Foreskin keratinocyte (primary cell): ENCODE measurements at places on chromosomes 5 and 9. TPM values are rescaled to one million over a fixed set of nuclear protein-coding genes. Genes with fewer than 3 reads are reported as not detected.

GRCh38 chr5:122967625-122968024, 68.9 kb downstream of the PPIC start:
- no peak for DNase-seq

DNA sequence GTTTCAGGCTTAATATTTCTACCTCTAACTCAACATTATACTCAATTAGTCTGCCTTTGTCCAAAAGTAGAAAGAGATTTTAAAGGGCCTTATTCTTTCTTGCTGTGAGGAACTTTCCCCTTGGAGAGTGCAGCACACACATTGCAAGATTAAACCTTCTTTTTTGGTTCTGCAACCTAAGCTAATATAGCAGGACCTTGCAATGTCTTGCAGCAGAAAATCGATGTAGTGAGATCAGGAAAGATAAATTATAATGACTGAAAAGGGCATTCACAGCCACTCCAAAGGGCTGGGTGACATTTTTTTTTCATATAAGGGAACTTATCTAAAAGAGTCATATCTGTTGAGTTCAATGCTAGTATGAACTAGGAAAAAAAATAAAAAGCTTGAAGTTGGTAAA, 422.7 kb upstream of the ADAMTS16 start:
- DNase-seq: no peak

GRCh38 chr5:93578813-93579691, 2.0 kb downstream of the NR2F1-AS1 start:
- DNase-seq: no peak

GRCh38 chr5:10702911-10703491, 58.0 kb downstream of the DAP start:
- DNase-seq: peak; percentile 98

- no peak for DNase-seq
These were observed 12.3 kb upstream of the SUSD1 start for GRCh38 chr9:112187404-112187803.

- DNase-seq: no peak
These were observed 28.3 kb upstream of the SPRY4 start for GRCh38 chr5:142353071-142353472.

GRCh38 chr5:50751064-50751657, 84.7 kb downstream of the PARP8 start:
- DNase-seq: no peak

- DNase-seq: no peak
These were observed 139.1 kb downstream of the PLPPR1 start for GRCh38 chr9:101167490-101168134.

DNA sequence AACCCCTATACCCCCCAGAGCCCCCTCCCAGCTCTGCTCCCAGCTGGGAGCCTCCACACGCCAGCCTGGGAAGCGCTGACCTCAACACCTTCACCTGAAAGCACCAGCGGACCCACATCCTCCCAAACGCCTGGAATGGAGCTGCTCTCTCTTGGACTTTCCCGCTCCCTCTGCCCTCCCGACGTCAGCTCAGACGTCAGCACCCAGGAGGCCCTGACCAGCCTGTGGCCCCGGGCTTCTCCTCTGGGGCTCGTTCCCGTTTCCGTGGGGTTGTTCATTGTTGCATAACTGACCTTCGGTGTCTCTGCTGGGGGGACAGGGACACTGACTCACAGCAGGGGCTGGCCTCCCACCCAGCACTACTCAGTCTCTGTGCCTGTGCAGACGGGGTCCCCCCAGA, 35.0 kb upstream of the SLC6A3 start:
- no peak for DNase-seq

- DNase-seq: no peak
These were observed 326.9 kb downstream of the ZNF608 start for GRCh38 chr5:124419531-124419930.

GRCh38 chr9:118059484-118060278, 355.5 kb downstream of the TLR4 start:
- DNase-seq: no peak

DNA sequence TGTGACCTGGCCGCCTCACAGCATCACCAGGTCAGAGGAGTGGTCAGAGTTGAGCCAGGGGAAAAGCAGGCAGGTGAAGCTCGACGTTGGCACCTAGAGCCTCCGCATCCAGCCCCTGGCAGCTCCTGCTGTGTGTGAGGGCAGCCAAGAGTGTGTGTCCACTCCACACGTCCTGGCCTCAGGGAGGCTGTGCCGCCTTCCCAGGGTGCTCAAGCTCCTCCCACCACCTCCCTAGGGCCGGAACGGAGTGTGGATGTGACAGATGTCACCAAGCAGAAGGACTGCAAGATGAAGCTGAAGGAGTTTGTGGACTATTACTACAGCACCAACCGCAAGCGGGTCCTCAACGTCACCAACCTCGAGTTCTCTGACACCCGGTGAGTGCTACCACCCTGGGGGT, 72.5 kb downstream of the PHF2 start:
- no peak for DNase-seq

DNA sequence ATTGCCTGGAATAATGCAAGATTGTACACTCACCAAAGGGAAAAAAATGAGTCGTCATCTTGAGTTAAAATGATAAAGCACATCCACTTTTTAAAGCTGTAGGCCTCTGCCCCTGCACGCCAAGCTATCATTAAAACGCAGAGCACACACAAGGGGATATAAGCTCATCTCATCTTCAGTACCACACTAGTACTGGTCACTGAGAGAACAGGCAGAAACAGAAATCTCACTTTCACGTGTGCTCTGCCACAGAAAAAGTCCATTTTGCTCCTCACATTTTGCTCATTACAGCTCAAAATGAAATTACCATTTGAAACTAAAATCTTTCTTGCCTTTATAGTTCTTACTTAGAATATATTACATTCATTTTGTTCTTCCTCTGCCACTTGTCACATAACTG, 99.2 kb upstream of the SLC30A5 start:
- DNase-seq: no peak

- no peak for DNase-seq
These were observed 34.4 kb downstream of the KIF2A start for GRCh38 chr5:62340392-62340791.

GRCh38 chr9:69571032-69571431, 101.1 kb downstream of the APBA1 start:
- no peak for DNase-seq

DNA sequence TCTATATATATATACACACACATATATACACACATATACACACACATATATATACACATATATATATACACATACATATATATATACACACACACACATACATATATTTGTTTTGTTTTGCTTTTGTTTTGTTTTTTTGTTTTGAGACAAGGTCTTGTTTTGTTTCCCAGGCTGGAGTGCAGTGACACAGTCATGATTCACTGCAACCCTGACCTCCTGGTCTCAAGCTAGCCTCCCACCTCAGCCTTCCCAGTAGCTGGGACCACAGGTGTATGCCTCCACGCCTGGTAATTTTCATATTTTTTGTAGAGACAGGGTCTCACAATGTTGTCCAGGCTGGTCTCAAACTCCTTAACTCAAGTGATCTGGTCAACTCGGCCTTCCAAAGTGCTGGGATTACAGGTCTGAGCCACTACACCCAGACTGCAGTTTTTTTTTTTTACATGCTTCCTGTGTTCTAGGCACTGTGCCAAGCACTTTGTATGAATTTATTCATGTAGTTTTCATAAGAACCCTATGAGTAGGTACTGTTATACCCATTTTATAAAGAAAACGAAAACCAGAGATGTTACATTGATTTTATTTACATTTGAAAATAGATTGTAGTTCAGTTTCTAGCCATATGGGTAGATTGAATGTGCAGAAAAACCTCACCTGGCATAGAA, 120.7 kb downstream of the PBX3 start:
- DNase-seq: no peak

- DNase-seq: no peak
These were observed 17.6 kb upstream of the HAVCR1 start for GRCh38 chr5:157076558-157076957.

- DNase-seq: peak; percentile 21
These were observed 2.0 kb downstream of the BRD3 start for GRCh38 chr9:134065612-134066419.

DNA sequence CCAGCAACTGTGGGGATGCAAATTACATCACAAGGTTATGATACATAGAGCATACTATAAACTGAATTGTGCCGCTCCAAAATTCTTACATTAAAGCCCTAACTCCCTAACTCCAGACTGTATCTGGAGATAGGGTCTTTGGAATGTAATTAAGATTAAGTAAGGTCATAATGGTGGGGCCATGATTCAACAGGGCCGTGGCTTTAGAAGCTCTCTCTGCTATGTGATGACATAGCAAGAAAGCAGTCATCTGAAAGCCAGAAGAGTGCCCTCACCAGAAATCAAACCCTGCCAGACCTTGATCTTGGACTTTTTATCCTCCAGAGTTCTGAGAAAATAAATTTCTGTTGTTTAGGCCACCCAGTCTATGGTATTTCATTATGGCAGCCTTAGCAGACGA, 123.9 kb downstream of the FBXL17 start:
- no peak for DNase-seq

- DNase-seq: no peak
These were observed 169.0 kb downstream of the DOCK2 start for GRCh38 chr5:169805937-169806700.

GRCh38 chr5:1668141-1668721, 131.4 kb downstream of the MRPL36 start:
- no peak for DNase-seq

- DNase-seq: no peak
These were observed 101.7 kb downstream of the RANBP17 start for GRCh38 chr5:170963521-170963920.

GRCh38 chr9:106075960-106076327, 381.6 kb downstream of the TMEM38B start:
- DNase-seq: peak; percentile 97

GRCh38 chr5:146368137-146368536, 29.5 kb downstream of the POU4F3 start:
- peak; percentile 7 for DNase-seq

DNA sequence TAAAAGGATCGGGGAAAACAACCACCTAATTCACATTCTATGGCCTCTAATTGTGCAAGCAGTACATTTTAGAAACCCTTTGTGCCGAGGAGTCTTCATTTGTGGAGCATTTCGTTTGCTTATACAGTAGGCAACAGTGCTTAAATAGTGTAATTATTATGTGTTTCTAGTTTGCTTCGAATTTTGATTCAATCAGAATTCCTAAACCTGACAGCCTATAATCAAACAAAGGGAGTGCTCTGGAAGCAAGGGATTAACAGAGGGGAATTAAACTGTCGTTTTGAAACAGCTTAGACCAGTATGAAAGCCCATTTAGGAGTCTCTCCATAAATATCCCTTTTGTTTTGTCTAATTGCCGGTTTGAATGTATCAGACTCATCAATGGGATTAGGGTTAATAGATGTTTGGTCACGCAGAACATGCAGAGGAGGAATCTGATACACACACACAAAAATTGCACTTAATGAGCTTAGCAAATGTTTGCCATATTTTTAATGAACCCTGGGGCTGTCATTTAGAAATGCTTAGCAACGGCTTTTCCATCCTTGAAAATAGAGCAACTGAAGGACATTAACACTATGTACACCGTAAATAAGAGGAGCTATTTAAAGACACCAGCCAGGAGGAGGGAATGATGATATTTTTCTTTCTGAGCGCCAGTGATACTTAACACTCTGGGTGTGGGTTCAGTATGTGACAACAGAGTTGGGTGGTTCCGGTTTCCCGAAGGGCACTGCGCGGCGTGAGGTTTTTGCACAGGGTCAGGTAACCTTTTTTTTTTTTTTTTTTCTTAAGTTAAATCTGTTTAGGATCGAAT, 404.7 kb downstream of the TLE4 start:
- no peak for DNase-seq

DNA sequence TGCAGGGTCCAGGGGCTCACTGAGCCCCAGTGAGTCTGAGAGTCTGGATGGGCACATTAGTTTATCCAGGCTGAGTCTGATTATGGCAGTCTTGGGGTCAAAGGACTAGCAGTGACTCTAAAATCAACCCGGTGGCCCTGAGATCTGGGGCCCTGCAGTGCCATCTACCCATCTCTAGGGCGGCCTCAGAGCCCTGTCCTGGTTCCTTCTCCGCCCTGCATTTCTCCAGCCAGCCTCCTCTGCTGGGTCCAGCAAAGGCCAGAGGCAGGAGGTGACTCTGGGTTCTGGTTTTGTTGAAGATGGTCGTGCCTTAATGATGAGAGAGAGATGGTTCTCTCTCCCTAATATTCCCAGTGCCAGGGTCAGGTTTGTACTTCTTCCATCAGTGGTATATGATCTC, 15.0 kb downstream of the DCANP1 start:
- DNase-seq: no peak

- no peak for DNase-seq
These were observed 8.2 kb downstream of the TENT4A start for GRCh38 chr5:6721442-6721841.

DNA sequence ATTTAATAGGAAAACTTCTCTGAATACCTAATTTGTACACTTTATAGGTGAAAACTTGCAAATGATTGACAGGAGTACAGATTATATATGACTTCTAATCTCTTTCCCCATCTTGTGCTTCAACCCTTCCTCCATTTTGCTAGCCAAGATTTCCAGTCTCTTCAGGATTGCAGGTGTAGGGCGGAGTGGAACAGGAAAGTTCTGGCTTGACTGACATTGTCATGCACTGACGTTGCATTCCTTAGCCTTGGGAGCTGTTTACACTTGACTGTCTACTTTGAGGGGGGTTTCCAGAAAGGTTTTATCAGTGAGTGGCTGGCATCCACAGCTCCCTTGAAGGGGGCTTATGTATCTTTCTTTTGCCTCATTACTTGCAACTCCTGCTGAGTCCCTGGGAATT, 34.1 kb upstream of the GRIA1 start:
- peak; percentile 48 for DNase-seq

DNA sequence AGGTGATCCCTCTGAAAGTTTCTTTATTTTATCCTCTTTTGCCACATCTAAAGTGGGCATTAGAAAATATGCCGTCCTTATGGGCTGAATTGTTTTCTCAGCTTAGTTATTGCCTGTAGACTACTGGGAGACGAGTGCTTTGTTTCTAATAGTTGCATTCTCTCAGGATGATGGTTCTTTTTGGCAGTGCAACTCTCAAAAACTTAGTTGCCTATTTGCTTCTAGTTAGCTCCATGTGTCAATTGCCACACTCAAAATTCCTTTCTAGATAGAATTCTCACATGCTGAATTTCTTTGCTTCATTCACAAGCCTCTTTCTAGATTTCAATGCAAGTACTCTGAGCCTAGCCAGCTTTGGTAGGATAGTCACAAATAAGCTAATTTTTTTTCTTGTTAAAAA, 155.5 kb downstream of the FGF10 start:
- DNase-seq: no peak

DNA sequence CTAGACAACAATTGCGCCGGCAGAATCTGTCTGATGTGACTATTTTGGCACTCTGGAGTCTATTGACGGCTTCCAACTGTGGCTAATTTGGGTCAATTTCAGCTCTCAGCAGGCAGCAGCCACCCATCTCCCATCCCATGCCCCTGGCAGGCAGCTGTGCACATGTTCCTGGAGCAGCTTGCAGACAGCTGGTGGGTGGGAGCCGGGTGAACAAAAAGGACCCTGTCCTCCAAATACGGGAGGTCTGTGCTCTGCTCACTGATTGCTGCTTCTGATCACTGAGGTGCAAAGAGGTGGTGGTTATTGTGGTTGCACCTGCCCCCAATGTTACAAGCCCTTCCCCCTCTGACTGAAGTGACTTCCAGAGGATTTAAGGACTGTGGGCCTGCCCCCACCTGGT, 45.0 kb upstream of the N4BP3 start:
- DNase-seq: no peak

Gene LCN15
- total RNA-seq: not detected in 2 replicates

Gene DNAI1
- not detected in 2 replicates for total RNA-seq

Gene C6
- total RNA-seq: not detected in 2 replicates

Gene PRLR
- total RNA-seq: 0.07 TPM in 1 of 2 replicates, not detected in the other

Gene SEMA5A
- 1.9 and 4.1 TPM in 2 replicates for total RNA-seq

Gene INSL6
- not detected in 2 replicates for total RNA-seq

Gene CCDC180
- total RNA-seq: 0.42 and 0.54 TPM in 2 replicates

Gene GCNT4
- total RNA-seq: 2.0 and 2.3 TPM in 2 replicates

Gene IGIP
- total RNA-seq: 1.4 and 1.6 TPM in 2 replicates

Gene LRRC70
- 0.31 and 0.39 TPM in 2 replicates for total RNA-seq

Gene CDKN2B
- total RNA-seq: 4.7 and 9.0 TPM in 2 replicates
